Smooth muscle cell of the pulmonary artery (primary cell): ENCODE measurements at places on chromosomes 13 and 19. TPM values are rescaled to one million over a fixed set of nuclear protein-coding genes. Genes with fewer than 3 reads are reported as not detected.

The ACER1 gene
- total RNA-seq, result not detected in 2 replicates

The KLK11 gene
- total RNA-seq, result not detected in 2 replicates

The RNF225 gene
- 0.13 TPM in 1 of 2 replicates, not detected in the other for total RNA-seq

The CYP4F2 gene
- total RNA-seq, result not detected in 2 replicates

The CAPN12 gene
- total RNA-seq, result 0.13 TPM in 1 of 2 replicates, not detected in the other

The FBXO17 gene
- 27.2 and 43.7 TPM in 2 replicates for total RNA-seq

The KLK7 gene
- 0.13 TPM in 1 of 2 replicates, not detected in the other for total RNA-seq

The TRAPPC5 gene
- 64.4 and 67.2 TPM in 2 replicates for total RNA-seq

The EPSTI1 gene
- total RNA-seq, result 2.9 TPM in 2 replicates

The USHBP1 gene
- total RNA-seq, result 0.07 TPM in 1 of 2 replicates, not detected in the other

The ZNF582 gene
- total RNA-seq, result 3.1 TPM in 2 replicates

The DOCK9 gene
- 5.2 and 29.6 TPM in 2 replicates for total RNA-seq

The BRCA2 gene
- 1.6 and 3.1 TPM in 2 replicates for total RNA-seq

The RUVBL2 gene
- 156 and 174 TPM in 2 replicates for total RNA-seq

The ZNF528 gene
- total RNA-seq, result 17.1 and 25.2 TPM in 2 replicates

The NLRP7 gene
- total RNA-seq, result not detected in 2 replicates

The TRIM13 gene
- 17.7 and 21.3 TPM in 2 replicates for total RNA-seq

The ZNF829 gene
- 2.6 and 3.4 TPM in 2 replicates for total RNA-seq

The NOSIP gene
- total RNA-seq, result 30.8 and 33.4 TPM in 2 replicates
